ENCODE measurements at places on chromosomes 1 and 21. TPM values are rescaled to one million over a fixed set of nuclear protein-coding genes. Genes with fewer than 3 reads are reported as not detected.

PDPN gene
- not detected for total RNA-seq

THEMIS2 gene
- 1.3 TPM for total RNA-seq

WNT2B gene
- 0.39 TPM for total RNA-seq

TMEM52 gene
- 0.80 TPM for total RNA-seq

TMEM125 gene
- not detected for total RNA-seq

PAQR6 gene
- total RNA-seq, result 2.4 TPM

AKNAD1 gene
- total RNA-seq, result 1.3 TPM

HAPLN2 gene
- not detected for total RNA-seq

MAP10 gene
- 1.2 TPM for total RNA-seq

HSD3B2 gene
- total RNA-seq, result not detected

OR10X1 gene
- not detected for total RNA-seq

TRIM45 gene
- 1.5 TPM for total RNA-seq

CCDC17 gene
- 0.23 TPM for total RNA-seq

LRRC53 gene
- not detected for total RNA-seq

CYP4A22 gene
- total RNA-seq, result not detected

ADAMTS1 gene
- total RNA-seq, result 0.22 TPM

TFB2M gene
- 37.4 TPM for total RNA-seq

CD247 gene
- total RNA-seq, result 0.21 TPM

ATAD3C gene
- total RNA-seq, result not detected

C1orf185 gene
- total RNA-seq, result not detected

ACKR1 gene
- total RNA-seq, result not detected

TOR3A gene
- total RNA-seq, result 43.2 TPM

HRNR gene
- not detected for total RNA-seq

SMIM1 gene
- total RNA-seq, result 1.7 TPM

Data from A549 treated with GW870086 at 1 μM for 4 hours (cell line).